Esophagus muscularis mucosa (tissue), 4 donors: ENCODE measurements at places on chromosomes 7 and 10. TPM values are rescaled to one million over a fixed set of nuclear protein-coding genes. Genes with fewer than 3 reads are reported as not detected.

GRCh38 chr7:73973091-73973490, 54.9 kb upstream of the ELN start:
- no peak overlapping the region for H3K4me3 ChIP-seq
- no peak overlapping the region for H3K27ac ChIP-seq
- no peaks in the 10 kb centered on the region for H3K27me3 ChIP-seq
- no peaks in the 10 kb centered on the region for H3K36me3 ChIP-seq
- H3K4me1 ChIP-seq: peaks cover 50% of the 10 kb centered on the region
- no peak for DNase-seq

GRCh38 chr10:1255600-1256431, 199.6 kb downstream of the WDR37 start:
- H3K4me1 ChIP-seq: no peaks in the 10 kb centered on the region
- H3K36me3 ChIP-seq: no peaks in the 10 kb centered on the region
- no peaks in the 10 kb centered on the region for H3K27me3 ChIP-seq
- no peak overlapping the region for H3K27ac ChIP-seq
- DNase-seq: no peak
- H3K4me3 ChIP-seq: no peak overlapping the region

The PDAP1 gene
- total RNA-seq: 90.6 TPM

DNA sequence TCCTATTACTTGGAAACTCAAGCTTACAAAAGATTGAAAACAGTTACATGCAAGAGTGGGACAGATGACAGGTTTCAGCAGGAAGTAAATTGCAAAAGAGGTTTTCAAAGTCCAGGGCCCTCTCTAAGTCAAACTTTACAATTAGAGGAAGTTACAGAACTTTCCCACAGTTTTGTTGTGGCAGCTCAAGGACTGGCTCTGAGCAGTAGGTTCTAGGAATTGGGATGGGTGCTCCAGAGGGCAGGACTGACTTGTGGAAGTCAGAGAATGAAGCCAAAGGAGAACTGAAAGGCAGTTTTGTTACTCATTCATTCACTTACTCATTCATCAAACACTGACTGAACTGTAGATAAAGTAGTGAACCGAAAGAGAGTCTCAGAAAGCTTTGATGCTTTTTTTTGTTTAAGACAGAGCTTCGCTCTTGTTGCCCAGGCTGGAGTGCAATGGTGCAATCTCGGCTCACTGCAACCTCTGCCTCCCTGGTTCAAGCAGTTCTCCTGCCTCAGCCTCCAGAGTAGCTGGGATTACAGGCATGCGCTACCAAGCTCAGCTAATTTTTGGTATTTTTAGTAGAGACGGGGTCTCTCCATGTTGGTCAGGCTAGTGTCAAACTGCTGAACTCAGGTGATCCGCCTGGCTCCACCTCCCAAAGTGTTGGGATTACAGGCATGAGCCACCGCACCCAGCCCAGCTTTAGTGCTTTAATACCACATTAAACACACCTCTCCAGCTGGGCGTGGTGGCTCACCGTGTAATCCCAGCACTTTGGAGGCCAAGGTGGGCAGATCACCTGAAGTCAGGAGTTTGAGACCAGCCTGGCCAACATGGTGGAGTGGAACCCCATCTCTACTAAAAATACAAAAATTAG, 66.8 kb upstream of the CCNJ start:
- H3K27me3 ChIP-seq: no peaks in the 10 kb centered on the region
- H3K36me3 ChIP-seq: no peaks in the 10 kb centered on the region
- H3K27ac ChIP-seq: no peak overlapping the region

The SFTPA1 gene
- total RNA-seq: 11.9 TPM

The COBL gene
- 51.4 TPM for total RNA-seq

The MKX gene
- 19.2 TPM for total RNA-seq

The TUBB8 gene
- not detected for total RNA-seq

- no peak for DNase-seq
- no peak overlapping the region for H3K27ac ChIP-seq
- no peaks in the 10 kb centered on the region for H3K36me3 ChIP-seq
- peaks cover 17% of the 10 kb centered on the region for H3K4me1 ChIP-seq
- H3K4me3 ChIP-seq: no peak overlapping the region
These were observed 248.4 kb upstream of the KLF6 start for GRCh38 chr10:4033341-4033896.

GRCh38 chr7:113424185-113424817, 305.9 kb upstream of the SMIM30 start:
- no peaks in the 10 kb centered on the region for H3K36me3 ChIP-seq
- H3K4me3 ChIP-seq: no peak overlapping the region
- no peak for DNase-seq
- H3K27me3 ChIP-seq: no peaks in the 10 kb centered on the region
- no peak overlapping the region for H3K27ac ChIP-seq

- H3K4me1 ChIP-seq: no peaks in the 10 kb centered on the region
- H3K4me3 ChIP-seq: no peak overlapping the region
- no peak for DNase-seq
- no peaks in the 10 kb centered on the region for H3K36me3 ChIP-seq
- H3K27me3 ChIP-seq: no peaks in the 10 kb centered on the region
These were observed 287.3 kb downstream of the FZD1 start for GRCh38 chr7:91551377-91552175.

The CYP3A4 gene
- total RNA-seq: not detected

- no peak overlapping the region for H3K27ac ChIP-seq
- no peak overlapping the region for H3K4me3 ChIP-seq
- H3K4me1 ChIP-seq: no peaks in the 10 kb centered on the region
- no peaks in the 10 kb centered on the region for H3K27me3 ChIP-seq
- no peaks in the 10 kb centered on the region for H3K36me3 ChIP-seq
These were observed 48.2 kb upstream of the LAMB4 start for GRCh38 chr7:108178398-108178797.

The TBXAS1 gene
- 9.8 TPM for total RNA-seq

The ANKRD30A gene
- not detected for total RNA-seq

The TRIP6 gene
- 89.9 TPM for total RNA-seq

DNA sequence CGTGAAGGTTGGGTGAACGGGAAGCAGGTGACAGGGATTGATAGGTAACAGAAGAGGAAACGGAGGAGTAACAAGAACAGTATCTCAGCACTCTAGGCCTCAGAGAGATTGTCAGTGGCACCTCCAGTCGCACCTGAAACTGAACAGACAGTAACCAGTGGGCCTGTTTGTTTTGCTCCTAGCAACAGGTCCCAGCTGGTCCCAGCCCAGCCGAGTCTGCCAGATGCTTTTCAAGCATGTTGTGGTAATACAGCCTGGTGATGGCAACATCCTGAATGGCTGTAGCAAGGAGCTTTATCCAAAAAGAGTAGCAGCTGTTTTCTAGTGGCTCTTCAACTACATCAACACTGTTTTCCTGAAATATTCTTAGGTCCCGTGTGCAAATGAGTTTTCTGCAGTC, 4.7 kb downstream of the CACNB2 start:
- peak overlapping the region; percentile 98 for H3K27ac ChIP-seq
- peaks cover 76% of the 10 kb centered on the region for H3K4me1 ChIP-seq
- no peak overlapping the region for H3K4me3 ChIP-seq
- H3K36me3 ChIP-seq: no peaks in the 10 kb centered on the region
- no peak for DNase-seq
- peaks cover 13% of the 10 kb centered on the region for H3K27me3 ChIP-seq

The PLXDC2 gene
- total RNA-seq: 38.3 TPM

DNA sequence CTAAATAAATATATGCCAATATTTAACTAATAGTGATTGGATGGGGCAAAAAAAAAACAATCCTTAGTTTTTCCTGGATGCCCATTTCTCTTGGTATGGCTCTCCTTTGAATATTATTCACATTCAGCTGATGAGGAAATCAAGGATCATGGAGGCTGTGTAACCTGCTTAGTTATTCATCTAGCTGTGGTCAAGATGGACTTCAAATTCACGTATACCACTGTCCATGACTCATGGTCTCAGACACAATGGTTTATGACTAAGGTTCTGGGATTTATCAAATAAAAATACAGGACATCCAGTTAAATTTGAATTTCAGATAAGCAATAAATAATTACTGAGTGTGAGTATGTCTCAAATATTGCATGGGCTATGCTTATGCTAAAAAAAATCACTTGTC, 191.5 kb upstream of the CELF2 start:
- no peak for DNase-seq
- H3K4me3 ChIP-seq: no peak overlapping the region
- peak overlapping the region; percentile 81 for H3K27ac ChIP-seq
- H3K4me1 ChIP-seq: peaks cover 68% of the 10 kb centered on the region
- no peaks in the 10 kb centered on the region for H3K27me3 ChIP-seq
- H3K36me3 ChIP-seq: no peaks in the 10 kb centered on the region

- H3K27me3 ChIP-seq: no peaks in the 10 kb centered on the region
- peak overlapping the region; percentile 91 for H3K27ac ChIP-seq
- peak overlapping the region; percentile 92 for H3K4me3 ChIP-seq
- peaks cover 19% of the 10 kb centered on the region for H3K4me1 ChIP-seq
- peaks cover 21% of the 10 kb centered on the region for H3K36me3 ChIP-seq
These were observed 15.3 kb upstream of the GPR146 start for GRCh38 chr7:1028775-1029636.

- H3K4me3 ChIP-seq: no peak overlapping the region
- H3K36me3 ChIP-seq: peaks cover 23% of the 10 kb centered on the region
- no peak overlapping the region for H3K27ac ChIP-seq
- H3K4me1 ChIP-seq: no peaks in the 10 kb centered on the region
- no peaks in the 10 kb centered on the region for H3K27me3 ChIP-seq
- no peak for DNase-seq
These were observed 18.7 kb downstream of the KRIT1 start for GRCh38 chr7:92226981-92227380.
